Activated naive CD8-positive, alpha-beta T cell treated with anti-CD3 and anti-CD28 coated beads, Interleukin-2, amount 10 ng/mL, durations not matched to agents 7 days and 5 days (primary cell): ENCODE measurements at places on chromosomes 1 and 21.

DNA sequence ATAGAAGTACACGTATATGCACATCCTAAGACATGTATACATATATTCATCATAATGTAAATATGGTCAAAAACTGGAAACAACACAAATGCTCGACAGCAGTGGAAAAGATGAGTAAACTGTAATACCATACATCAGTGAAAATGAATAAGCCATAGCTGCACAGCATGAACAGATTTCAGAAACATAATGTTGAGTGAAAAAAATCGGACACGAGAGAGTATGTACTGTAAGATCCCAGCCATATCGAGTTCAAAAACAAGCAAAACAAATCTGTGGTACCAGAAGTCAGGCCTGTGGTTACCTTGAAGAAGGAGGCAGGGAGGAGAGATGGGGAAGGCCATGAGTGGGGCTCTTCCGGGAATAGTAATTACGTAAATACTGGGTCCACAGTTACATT is 90.4 kb downstream of the GLIS1 start:
- no peak for DNase-seq

- DNase-seq = peak; percentile 90
Measured at GRCh38 chr1:174022080-174022975, at the start of gene RC3H1. Gene RC3H1 (minus strand): TSS chr1:174022357. CDS start chr1:173992985, 29,372 bp downstream.

DNA sequence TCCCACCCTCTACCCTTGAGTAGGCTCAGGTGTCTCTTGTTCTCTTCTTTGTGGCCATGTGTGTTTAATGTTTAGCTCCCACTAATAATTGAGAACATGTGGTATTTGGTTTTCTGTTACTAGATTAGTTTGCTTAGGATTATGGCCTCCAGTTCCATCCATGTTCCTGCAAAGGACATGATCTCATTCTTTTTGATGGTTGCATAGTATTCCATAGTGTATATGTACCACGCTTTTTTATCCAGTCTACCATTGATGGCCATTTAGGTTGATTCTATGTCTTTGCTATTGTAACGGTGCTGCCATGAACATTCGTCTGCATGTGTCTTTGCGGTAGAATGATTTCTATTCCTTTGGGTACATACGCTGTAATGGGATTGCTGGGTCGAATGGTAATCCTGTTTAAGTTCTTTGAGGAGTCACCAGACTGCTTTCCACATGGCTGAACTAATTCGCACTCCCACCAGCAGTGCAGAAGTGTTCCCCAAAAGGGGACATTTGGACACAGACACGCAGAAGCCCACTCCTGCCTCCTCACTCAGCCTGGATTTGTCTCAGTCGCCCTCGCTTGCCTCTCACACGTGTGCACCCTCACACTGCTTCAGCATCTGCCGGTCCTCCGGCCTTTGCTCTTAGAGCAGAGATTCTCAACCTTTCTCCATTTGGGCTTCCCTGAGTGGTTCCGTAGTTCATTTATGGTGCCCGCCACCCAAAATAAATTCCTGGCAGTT is 3.7 kb downstream of the MX2 start:
- DNase-seq = no peak

DNA sequence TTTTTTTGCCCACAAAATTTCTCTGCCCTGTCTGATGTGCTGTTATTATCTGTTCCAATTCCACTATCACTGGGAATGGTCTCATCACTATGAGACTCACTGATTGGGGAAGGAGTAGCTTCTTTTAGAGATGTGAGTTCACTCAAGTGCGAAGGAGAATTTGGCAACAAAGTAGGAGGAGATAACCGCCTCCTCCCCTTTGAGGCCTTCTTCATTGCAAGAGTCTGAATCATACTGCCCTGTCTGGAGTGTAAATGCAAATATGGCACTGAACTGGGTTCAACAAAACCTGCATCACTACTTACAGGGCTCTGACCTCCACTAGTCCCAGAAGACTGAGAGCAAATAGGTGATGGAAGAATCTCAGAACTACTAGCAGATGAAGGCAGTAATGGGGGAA is 83.4 kb downstream of the ASH1L start:
- DNase-seq = no peak

DNA sequence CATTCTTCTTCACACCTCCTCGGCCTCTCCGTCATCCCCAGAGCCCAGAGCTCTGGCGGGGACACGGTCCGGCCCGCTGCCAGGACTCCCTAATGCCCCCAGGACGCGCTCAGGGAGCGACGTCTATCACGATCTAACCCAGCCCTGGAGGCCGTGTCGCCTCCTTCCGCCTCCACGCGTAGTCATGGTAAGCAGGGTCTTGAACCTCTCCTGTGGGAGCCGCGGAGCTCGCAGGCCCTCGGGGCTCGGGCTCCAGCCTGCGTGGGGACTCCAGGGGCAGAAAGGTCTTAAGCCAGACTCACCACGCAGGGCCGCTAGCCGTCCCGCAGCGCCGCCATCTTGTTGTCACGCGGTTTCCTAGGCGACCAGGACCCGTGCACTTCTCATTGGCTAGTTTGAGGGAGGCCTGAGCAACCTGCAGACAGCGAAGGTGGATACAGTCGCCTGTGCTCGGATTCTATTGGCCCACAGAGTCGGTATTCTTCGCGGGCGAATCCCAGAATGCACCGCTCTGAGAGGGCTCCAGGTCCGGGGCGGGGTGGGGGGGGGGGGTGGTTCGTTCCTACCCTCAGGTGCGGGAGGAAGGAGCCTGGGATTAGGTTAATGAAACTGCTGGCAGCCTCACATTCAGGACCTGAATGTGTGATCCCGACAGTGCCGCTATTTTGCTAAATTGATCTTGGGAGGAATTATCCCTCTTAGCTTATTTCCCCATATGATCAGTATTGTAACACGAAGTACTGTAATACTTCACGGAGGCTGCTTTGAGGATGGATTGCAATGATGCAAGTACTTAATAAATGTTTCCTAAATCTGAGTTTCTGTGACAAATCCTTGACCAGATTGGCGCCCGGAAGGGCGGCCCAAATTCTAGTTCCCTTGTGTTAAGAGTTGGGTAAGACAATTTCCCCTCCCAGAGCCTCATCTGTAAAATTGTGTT is at the start of gene UBXN11:
TSS of gene UBXN11 (minus strand) at position 347 of the 940 bp plus-strand sequence. CDS start 3,753 bp downstream, outside the sequence.
- peak; percentile 88 for DNase-seq

- no peak for DNase-seq
Measured at GRCh38 chr1:202656057-202656456, 54.2 kb downstream of the SYT2 start.

- DNase-seq = no peak
Measured at GRCh38 chr1:94609619-94610018, 68.1 kb upstream of the F3 start.

GRCh38 chr1:44932151-44932550 is 54.2 kb downstream of the EIF2B3 start:
- DNase-seq = no peak

DNA sequence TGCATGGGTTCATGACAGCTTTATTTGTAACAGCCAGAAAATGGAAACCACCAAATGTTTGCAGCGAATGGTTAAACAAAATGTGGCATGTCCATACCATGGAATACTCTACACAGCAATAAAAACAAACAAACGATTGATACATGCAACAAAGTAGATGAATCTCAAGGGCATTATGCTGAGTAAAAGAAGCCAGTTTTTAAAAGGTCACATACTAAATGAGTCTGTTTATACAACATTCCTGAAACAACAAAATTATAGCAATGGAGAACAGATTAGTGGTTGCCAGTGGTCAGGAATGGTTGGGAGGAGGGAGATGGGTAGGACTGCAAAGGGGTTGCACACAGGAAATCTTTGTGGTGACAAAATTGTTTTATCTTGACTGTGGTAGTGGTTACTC is 202.4 kb upstream of the UBE2U start:
- DNase-seq = no peak

- DNase-seq = peak; percentile 92
Measured at GRCh38 chr1:211698161-211699026, 23.0 kb upstream of the NEK2 start.

- no peak for DNase-seq
Measured at GRCh38 chr1:36585569-36586548, 103.1 kb upstream of the CSF3R start.

- no peak for DNase-seq
Measured at GRCh38 chr1:82483146-82483545, 682.4 kb downstream of the ADGRL2 start.

- no peak for DNase-seq
Measured at GRCh38 chr1:205261946-205262691, 34.4 kb downstream of the TMCC2 start.

GRCh38 chr1:118322331-118322730 is 137.3 kb upstream of the SPAG17 start:
- no peak for DNase-seq

DNA sequence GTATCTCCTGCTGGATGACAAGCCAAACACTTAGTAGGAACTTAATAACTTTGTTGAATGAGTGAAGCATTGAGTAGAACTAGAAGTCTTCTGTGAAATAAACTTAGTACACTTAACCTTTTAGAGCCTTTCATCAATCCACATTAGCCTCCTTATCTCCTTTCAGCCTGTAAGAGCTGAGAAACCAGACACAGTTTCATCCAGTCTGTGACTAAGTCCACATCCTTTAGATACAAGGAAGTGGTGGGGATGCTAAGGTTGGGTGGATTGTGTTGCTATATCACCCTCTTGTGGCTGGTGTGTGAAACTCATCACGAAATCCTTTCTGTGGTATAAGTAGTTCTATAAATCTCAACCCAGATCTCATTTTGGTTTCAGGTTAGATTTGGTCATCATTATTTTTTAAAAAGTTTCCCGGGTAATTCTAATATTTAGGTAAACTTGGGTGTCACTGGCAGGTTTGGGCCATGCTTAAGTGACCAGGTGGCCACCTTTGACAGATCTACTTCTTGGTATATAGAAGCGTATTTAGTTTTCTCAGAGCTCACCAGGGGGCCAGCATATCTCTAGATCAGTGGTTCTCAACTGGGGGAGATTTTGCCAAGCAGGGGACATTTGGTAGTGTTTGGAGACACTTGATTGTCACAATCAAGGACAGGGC is 27.8 kb upstream of the CD84 start:
- DNase-seq = no peak

- no peak for DNase-seq
Measured at GRCh38 chr1:88333086-88333695, 350.9 kb upstream of the PKN2 start.

- no peak for DNase-seq
Measured at GRCh38 chr21:41767606-41768436, 969 bp upstream of the RIPK4 start.

DNA sequence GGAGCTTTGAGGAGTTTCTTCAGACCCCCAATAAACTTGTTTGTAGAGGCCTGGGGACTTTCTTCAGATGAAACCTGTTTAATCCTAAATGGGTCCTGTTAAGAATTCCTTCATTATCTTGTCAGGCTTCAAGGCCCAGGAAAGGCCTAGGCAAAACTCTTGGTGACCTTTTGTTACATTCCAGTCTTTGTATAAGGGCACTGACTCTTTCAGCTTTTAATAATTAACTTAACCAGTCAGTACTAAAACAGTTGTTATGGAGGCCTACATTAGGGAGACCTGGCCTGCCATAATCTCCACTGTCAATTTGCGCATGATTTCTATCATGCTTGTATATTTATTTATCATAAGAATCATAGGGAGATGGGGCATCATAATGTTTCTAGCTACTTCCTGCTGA is 110.2 kb downstream of the FCRL5 start:
- DNase-seq = no peak

GRCh38 chr1:37831809-37832208 is 23.8 kb upstream of the YRDC start:
- DNase-seq = no peak

GRCh38 chr1:29410476-29410875 is 174.2 kb downstream of the PTPRU start:
- DNase-seq = no peak

DNA sequence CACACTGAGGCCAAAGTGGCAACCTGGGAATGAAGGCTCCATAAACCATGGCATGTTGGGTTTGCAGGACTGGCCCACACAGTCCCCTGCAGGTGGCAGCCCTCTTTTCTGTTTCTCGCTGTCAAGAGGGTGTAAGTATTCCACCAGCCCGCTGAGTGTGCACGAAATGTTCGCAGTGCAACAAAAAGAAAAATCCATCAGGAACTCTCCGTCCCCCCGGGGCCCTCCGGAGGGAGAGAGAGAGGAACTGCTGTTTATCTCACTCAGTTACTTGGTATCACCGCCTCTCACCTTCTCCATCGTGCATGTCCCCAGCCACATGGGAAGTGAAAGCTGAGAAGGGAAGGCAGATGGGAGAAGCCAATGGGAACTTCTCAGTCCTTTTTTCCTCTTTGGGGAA is 38.3 kb downstream of the NCF2 start:
- no peak for DNase-seq

DNA sequence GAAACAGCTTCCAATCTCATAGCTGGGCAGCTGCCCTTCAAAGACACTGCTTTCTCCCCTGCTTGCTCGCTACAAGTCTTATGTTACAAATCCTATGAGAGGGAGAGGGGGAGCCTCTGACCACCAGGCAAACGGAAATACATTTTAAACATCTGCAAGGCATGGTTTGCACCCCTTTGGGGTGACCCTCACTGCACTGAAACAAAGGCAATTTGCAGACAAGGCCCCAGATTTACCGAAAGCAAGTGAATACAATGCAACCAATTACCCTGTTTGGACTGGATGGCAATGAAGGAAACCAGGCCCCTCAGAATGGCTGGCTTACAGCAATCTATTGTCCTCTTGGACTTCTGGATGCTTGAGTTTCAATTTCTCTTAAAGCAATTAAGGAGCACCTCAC is 11.8 kb upstream of the ATP13A2 start:
- no peak for DNase-seq

- no peak for DNase-seq
Measured at GRCh38 chr1:220281159-220281574, 8.9 kb upstream of the RAB3GAP2 start.

GRCh38 chr1:182617734-182618351 is 13.7 kb upstream of the RGS16 start:
- no peak for DNase-seq

- no peak for DNase-seq
Measured at GRCh38 chr1:7322912-7323311, 448.2 kb upstream of the VAMP3 start.

GRCh38 chr1:231272173-231272572 is 31.2 kb downstream of the GNPAT start:
- DNase-seq = no peak

- DNase-seq = no peak
Measured at GRCh38 chr21:25457411-25457810, 149.9 kb downstream of the MRPL39 start.

- no peak for DNase-seq
Measured at GRCh38 chr1:54188291-54188690, 11.5 kb downstream of the CYB5RL start.

- DNase-seq = no peak
Measured at GRCh38 chr1:155017946-155018316, 15.3 kb downstream of the ZBTB7B start.

- no peak for DNase-seq
Measured at GRCh38 chr1:159646687-159647086, 59.1 kb downstream of the APCS start.
